ENCODE measurements at places on chromosomes 3 and 15. TPM values are rescaled to one million over a fixed set of nuclear protein-coding genes. Genes with fewer than 3 reads are reported as not detected.

DNA sequence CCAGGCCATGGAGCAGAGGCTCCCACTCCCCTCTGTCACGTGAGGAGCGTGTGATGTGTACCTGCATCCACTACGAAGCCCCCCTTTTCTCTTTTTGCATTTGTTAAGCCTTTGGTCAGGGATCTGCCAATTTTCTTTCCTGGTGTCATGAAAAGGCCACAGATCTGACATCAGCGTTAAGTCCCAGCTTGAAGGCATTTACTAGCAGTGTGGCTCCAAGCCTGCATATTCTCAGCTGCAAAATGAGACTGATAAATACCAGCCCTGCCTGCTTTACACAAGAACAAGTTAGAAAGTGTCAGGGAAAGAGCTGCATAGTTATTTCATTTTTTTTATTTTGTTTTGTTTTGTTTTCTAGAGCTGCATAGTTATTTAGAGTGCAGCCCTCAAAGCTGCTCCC is 2.3 kb upstream of the ANKRD63 start:
- no peaks in the 10 kb centered on the region for H3K4me1 ChIP-seq
- no peak overlapping the region for H3K4me3 ChIP-seq
- H3K36me3 ChIP-seq, result peaks cover 12% of the 10 kb centered on the region
- H3K27ac ChIP-seq, result no peak overlapping the region

- no peaks in the 10 kb centered on the region for H3K36me3 ChIP-seq
- H3K4me1 ChIP-seq, result peaks cover 9% of the 10 kb centered on the region
- peak overlapping the region; percentile 78 for H3K4me3 ChIP-seq
- no peak overlapping the region for H3K27ac ChIP-seq
- no peak for DNase-seq
Measured at GRCh38 chr15:65384505-65384894, 6.7 kb upstream of the IGDCC3 start.

DNA sequence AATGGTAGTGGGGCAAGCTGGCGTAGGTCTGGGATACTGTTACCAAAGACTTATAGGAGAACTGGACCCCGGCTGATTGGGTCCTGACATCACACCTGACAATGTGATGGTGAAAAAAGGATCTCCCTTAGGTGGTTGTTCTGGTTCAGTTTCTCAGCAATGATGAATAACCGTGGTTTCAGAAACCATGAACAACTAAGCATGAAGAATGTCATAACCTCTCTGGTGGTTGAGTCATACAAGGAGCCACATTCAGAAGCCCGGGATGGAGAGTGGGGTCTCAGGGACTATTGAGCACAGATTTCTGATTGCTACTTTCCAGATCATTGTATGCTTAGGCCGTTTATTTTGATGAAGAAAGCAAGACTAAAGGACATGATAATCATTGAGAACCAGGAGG is 17.4 kb downstream of the GPR160 start:
- H3K4me1 ChIP-seq, result peaks cover 45% of the 10 kb centered on the region
- H3K27me3 ChIP-seq, result no peaks in the 10 kb centered on the region
- no peak for DNase-seq
- H3K27ac ChIP-seq, result no peak overlapping the region

DNA sequence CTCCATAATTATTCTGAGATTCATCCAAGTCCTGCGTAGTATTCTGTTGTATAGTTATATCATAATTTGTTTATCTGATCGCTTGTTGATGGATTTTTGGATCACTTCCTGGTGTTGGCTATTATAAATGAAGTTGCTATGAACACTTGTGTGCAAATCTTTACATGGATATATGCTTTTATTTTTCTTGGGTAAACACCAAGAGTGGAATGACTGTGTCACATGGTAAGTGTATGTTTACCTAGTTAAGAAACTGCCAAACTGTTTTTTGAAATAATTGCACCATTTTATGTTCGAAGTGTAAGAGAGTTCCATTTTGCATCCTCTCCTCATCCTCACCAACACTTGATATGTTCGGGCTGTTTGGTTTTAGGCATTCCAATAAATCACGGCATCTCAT is 360.4 kb upstream of the FRG2C start:
- H3K27me3 ChIP-seq, result no peaks in the 10 kb centered on the region
- no peaks in the 10 kb centered on the region for H3K4me1 ChIP-seq
- no peak overlapping the region for H3K4me3 ChIP-seq
- DNase-seq, result no peak
- no peaks in the 10 kb centered on the region for H3K36me3 ChIP-seq

GRCh38 chr3:9135526-9135925 is 113.9 kb downstream of the SRGAP3 start:
- H3K27ac ChIP-seq, result no peak overlapping the region
- H3K4me3 ChIP-seq, result no peak overlapping the region
- H3K36me3 ChIP-seq, result no peaks in the 10 kb centered on the region

GRCh38 chr15:90018216-90018831 is 17.2 kb downstream of the ZNF710 start:
- H3K4me3 ChIP-seq, result no peak overlapping the region
- H3K27ac ChIP-seq, result no peak overlapping the region
- H3K27me3 ChIP-seq, result no peaks in the 10 kb centered on the region
- H3K36me3 ChIP-seq, result peaks cover 23% of the 10 kb centered on the region

DNA sequence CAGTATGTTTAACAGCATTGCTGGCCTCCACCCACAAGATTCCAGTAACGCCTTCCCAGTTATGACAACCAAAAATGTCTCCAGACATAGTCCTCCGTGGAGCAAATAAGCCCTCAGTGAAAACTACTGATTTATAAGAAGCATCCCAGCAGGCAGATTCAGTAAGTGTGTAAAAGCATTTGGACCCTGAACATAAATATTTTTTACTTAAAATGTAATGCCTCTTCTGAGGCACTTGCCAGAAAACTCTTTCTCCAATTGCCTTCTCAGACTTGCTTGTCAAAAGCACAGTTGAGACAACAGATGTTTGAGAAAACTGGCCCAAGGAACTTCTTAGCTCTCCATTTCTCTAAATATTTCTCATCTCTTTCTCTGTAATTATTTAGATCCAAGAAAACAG is 31.8 kb upstream of the DCLK3 start:
- no peaks in the 10 kb centered on the region for H3K4me1 ChIP-seq
- H3K27me3 ChIP-seq, result peaks cover 14% of the 10 kb centered on the region
- H3K4me3 ChIP-seq, result no peak overlapping the region
- DNase-seq, result no peak
- H3K36me3 ChIP-seq, result no peaks in the 10 kb centered on the region

DNA sequence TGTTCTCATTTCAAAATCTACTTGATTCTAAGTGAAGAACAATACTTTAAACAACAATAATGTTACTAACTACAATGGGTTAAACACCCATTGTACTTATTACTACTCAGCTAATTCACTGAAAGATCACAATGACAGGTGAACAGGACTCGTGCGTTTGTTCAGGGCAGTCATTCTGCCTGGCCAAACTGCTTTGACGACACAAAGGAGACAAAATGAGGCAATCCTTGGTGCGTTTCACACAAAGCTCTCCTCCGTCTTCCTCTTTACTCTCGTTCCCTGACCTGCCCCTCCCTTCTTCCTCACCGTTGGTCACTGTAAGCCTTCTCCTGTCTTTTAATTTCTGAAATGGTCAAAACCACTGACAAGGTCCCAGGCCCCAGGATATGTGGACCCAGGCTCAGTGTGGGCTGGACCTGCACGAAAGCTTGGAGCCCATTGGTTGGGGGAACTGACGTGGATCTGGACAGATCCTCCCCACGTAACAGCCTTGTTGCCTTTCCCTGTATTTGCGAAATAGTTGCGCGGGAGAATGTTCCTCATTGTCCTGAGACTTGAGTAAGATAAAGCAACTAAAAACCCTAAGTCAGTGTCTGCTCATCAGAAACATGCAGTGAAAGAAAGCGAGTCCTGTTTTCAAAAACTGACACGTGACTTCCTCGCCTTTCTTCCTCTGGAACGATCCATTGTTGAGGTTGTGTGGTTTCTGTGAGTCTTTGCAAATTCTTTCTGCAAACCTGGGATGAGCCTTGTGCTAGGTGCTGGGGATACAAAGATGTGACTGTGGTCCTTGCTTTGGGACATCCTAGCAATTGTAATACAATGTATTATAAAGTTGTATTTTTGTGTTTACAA is 147.1 kb upstream of the RGMA start:
- peaks cover 21% of the 10 kb centered on the region for H3K4me1 ChIP-seq
- no peak for DNase-seq
- H3K4me3 ChIP-seq, result peak overlapping the region; percentile 43
- H3K27ac ChIP-seq, result no peak overlapping the region
- peaks cover 22% of the 10 kb centered on the region for H3K27me3 ChIP-seq

DNA sequence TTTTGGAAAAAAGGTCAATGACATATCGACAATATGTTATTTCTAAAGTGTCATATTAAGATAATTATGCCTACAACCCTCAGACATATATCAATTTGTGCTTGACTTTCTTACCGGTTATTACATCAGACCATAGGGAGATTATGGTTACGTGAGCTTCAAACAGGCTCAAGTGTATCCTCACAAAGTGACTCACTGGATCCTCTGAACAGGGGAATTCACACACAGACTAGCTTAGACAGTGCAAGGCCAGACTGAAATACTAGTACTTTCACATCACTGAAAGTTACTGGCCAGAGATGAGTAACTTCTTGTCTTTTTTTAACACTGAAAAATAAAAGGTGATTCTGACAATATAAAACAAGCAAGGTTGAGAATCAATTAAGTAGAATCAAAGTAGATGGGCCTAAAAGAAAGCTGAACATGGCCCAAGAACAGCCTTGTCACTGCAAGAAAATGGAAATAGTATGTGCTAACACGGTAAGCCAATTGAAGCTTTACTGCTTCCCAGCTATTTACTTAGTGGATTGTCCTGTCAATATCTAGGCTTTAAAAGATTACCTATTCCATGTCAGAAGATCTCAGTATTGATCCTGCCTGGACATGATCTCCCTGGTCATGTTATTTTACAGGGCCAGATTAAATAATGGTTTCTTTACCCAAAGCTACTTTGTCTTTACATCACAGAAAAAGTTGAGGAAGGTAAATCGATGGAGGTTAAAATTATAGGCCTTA is 848.6 kb downstream of the ROBO1 start:
- no peaks in the 10 kb centered on the region for H3K36me3 ChIP-seq
- DNase-seq, result no peak
- no peak overlapping the region for H3K4me3 ChIP-seq

DNA sequence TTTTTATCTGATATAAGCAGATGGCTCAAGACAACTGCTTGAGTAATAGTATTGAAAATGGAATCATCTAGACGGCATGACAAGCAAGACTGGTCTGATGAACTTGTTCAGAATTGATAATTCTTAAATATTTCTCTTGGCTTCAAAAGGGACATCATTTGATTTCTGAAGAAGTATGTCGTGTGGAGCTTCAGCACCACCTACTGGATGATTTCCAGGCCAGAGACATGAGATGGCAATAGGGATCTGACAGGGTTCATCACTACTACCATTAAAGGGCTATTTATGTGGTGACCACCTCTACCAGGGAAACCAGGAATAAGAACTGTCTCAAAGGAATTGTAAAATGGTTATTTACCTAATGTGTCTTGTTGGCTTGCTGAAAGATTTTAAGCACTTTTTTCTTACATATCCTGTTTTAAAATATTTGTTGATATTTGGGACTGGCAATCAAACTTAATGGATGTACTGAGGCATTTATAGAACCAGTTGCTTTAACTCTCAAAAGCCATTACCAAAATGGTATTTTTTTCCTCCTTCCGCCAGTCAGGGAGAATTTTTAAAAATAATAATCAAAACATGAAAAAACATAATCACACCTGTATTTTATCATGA is 99.5 kb upstream of the FAM98B start:
- no peak overlapping the region for H3K4me3 ChIP-seq
- no peaks in the 10 kb centered on the region for H3K36me3 ChIP-seq
- H3K27me3 ChIP-seq, result peaks cover 26% of the 10 kb centered on the region
- H3K27ac ChIP-seq, result no peak overlapping the region

DNA sequence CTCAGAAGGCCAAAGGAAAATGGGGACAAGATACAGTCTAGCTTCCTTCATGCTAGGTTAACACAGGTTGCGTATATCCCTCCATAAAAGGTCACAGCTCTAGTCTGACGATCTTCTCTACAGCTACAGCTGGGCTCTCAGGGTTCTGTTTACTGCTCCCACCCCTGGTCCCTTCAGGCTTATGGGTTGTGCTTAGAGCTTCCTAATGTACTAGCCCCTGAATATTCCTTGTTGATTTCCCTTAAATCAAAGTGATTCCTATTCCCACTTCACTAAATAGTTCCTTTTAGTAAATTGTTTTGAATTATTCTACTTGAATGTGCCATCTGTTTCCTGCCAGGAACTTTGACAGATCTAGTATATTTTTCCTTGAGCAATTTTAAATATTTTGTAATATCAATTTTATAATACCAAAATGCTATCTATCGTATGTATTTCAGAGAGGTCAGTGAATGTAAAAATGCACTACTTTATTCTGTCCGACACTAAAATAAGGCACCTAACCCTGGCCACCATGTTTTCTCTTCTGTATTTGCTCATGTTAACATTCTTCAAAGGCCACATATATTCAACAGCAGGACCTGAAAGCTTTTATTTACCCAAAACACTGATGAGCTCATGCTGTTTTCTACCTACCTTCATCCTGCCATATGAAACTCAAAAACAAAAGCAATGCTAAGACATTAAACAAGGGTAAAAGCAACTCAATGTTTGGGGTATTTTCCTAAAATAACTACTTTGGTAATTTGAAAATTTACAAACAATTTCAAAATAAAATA is 92.8 kb upstream of the TGFBR2 start:
- no peak overlapping the region for H3K4me3 ChIP-seq
- no peak overlapping the region for H3K27ac ChIP-seq
- H3K4me1 ChIP-seq, result peaks cover 14% of the 10 kb centered on the region
- no peak for DNase-seq
- H3K36me3 ChIP-seq, result no peaks in the 10 kb centered on the region

DNA sequence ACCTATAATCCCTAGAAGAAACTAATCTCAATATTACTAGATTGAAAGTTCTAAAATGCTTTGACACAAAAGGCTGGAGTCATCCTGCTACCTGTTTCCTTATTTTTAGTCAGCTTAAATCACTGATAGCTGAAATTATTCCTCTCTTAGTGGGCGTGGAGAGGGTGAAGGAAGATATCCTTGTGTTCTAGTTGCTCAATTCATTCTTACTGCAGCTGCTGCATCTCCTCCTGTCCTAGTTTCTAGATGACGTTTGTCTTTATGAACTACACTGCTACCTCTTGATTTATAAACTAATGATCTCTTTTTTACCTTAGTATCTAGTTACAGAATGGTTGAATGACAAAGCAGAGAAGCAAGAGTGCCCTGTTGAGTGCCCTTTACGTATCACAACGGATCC is 50.7 kb downstream of the SETD5 start:
- peaks cover 76% of the 10 kb centered on the region for H3K36me3 ChIP-seq
- H3K4me1 ChIP-seq, result peaks cover 35% of the 10 kb centered on the region
- H3K27me3 ChIP-seq, result no peaks in the 10 kb centered on the region
- DNase-seq, result no peak

The CLRN1 gene
- not detected for total RNA-seq

The KPNA4 gene
- total RNA-seq, result 37.3 TPM

The GOLGA6L4 gene
- total RNA-seq, result 1.7 TPM

The GOLGA8M gene
- 2.7 TPM for total RNA-seq

The GUCA1C gene
- total RNA-seq, result not detected
